AML-193 (cell line): ENCODE measurements at places on chromosomes 2 and 18.

DNA sequence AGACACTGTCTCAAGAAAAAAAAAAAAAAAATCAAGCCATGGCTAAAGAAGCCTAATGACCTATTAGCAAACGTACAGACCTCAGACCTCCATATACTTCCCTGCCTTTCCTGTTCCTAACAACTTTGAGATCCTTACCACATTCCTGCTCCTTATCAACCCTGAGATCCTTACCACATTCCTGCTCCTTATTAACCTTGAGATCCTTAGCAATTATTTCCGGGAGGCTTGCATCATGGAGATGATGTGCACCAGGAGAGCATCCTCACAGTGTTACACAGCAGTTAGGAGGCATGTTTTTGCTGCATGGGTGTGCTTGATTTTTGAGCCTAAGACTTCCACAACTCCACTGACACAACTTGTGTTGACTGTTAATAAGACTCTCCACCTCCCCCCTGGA is 54.6 kb upstream of the RASGRP3 start:
- DNase-seq: no peak

DNA sequence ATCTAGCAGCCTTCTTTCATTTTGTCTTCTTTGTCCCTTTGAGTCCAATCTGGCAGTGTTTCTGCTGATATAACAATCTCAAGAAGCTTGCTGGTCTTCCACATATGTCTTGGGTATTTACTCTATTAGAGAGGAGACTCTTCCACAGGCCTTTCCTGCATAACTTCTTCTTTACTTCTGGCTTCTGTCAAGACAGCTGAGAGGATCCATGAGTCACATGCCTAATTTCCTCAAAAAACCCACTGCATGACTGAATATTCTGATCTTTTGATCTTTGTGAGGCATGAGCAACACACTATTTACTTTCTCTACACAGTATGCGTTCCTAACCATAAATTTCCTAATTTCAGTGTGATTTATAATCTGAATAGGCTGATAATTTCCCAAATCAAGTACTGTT is 5.1 kb upstream of the DCC start:
- DNase-seq: no peak

- no peak for DNase-seq
Measured at GRCh38 chr2:180873219-180873618, 107.2 kb upstream of the UBE2E3 start.

GRCh38 chr2:70832386-70832785 is 3.2 kb downstream of the CD207 start:
- DNase-seq: no peak

GRCh38 chr2:177556153-177556552 is 163.6 kb downstream of the AGPS start:
- no peak for DNase-seq

- DNase-seq: no peak
Measured at GRCh38 chr18:63869374-63869773, 18.1 kb upstream of the SERPINB2 start.

GRCh38 chr2:197209246-197209645 is 101.3 kb downstream of the ANKRD44 start:
- no peak for DNase-seq

GRCh38 chr18:55695091-55695490 is 107.1 kb upstream of the TCF4 start:
- DNase-seq: no peak

DNA sequence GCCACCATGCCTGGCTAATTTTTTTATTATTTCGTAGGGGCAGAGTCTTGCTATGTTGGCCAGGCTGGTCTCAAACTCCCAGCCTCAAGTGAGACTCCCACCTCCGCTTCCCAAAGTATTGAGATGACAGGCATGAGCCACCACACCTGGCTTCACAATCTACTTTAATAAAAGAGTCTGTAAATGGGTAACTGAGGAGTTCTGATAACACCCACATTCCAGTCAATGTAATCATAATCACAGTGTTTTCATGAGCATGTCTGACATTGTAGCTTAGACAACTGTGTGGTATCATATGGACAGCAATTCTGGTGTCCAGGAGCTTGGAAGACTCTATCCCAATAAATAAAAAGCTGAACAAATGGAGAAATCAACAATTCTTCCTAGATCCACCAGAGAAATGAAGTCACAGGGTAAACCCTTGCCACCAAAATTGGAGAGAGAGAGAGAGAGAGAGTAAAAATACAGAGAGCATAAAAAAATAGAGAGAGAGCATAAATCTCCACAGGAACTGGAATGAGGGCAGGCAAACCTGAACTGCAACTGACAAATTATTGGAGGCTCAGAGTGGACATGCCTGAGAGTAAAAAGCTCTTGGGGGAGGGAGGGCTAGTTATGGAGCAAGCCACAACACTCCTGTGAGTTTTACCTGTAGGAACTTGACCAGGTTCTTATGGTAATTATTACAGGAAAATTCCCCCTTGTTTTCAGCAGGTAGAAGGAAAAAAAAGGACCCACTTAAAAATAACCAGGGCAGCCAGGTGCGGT is 12.4 kb upstream of the NBEAL1 start:
- no peak for DNase-seq

- DNase-seq: no peak
Measured at GRCh38 chr2:6818012-6818411, 47.7 kb downstream of the CMPK2 start.

GRCh38 chr18:27803957-27804356 is 373.0 kb downstream of the CDH2 start:
- no peak for DNase-seq

GRCh38 chr18:79589601-79590091 is 90.0 kb upstream of the CTDP1 start:
- DNase-seq: no peak

DNA sequence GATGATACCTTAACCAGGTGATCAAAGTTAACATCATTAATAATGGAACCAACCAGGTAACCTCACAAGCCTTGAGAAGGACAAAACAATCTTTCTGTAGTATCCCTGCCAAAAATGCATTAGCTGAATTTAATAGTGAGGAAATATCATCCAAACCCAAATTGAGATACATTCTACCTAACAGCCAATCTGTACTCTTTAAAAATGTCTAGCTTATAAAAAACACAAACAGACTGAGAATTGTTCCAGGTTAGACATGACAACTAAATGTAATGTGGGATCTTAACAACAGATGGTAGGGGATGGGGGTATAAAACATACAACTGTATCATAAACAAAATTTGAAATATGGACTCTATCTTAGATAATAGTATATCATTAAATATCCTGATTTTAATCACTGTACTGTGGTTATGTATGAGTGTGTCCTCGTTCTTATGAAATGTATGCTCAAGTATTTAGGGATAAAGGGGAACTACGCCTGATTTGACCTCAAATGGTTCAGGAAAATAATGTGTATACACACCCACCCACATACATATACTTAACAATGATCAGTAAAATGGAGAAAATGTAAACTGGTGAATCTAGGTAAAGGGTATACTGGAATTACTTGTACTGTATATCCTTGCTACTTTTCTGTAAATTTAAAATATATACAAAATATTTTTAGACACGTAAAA is 1.7 kb downstream of the FANCL start:
- DNase-seq: no peak

DNA sequence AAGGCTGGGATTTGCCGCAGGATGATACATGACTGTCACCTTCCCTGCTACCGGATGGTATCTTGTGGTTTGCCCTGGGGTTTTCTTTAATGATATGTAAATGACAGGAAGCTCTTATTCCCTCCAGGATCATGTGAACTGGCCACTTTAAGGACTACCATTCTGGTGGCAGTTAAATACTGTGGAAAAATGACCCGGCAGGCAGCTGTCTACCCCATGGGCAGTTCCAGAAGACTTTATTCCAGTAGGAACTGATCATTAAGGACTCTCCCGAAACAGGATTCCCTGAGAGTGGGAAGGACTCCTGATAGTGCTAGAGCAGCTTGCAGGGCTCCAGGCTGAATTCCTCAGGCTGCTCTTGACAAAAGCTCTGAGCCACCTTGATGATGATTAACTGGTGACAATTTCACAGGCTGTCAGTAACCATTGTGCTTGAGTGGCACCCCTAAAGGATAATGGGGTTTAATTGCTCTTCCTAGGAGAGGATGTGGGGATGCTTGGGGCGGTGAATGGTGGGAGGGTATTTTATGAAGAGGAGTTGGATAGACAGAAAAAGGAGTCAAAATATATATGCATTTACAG is 212.0 kb downstream of the CPS1 start:
- DNase-seq: no peak
